ENCODE measurements at places on chromosomes 13 and 19.

DNA sequence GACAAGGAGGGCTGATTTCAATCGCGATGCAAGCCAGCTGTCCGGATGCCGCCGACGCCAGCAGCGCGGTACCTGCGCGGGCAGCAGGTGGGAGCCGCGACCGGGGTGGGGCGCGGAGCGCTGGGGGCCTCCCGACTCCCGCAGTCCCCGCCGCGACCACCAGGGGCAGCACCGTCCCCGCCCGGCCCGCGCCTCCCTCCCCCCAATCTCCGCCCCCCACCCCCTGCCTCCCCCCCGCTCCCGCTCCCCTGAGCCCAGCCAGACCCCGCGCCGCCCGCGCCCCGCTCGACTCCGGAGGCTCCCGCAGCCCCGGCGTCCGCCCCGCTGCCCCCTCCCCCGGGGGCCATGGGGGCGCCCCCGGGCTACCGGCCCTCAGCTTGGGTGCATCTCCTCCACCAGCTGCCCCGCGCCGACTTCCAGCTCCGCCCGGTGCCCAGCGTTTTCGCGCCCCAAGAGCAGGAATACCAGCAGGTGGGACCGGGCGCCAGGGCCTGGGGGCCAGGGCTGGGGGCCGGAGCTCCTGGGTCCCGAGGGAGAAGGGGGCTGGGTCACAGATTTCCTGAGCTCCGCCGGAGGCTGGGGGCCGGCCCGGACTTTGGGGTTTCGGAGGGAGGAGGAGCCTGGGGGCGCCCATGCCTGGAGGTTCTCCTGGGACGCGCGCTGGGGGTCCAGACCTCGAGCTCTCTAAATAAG, at the start of gene TTYH1:
TSS of gene TTYH1 (plus strand) at position 257 of the 693 bp plus-strand sequence. CDS start at position 346, 89 bp downstream.
- DNase-seq = no peak

DNA sequence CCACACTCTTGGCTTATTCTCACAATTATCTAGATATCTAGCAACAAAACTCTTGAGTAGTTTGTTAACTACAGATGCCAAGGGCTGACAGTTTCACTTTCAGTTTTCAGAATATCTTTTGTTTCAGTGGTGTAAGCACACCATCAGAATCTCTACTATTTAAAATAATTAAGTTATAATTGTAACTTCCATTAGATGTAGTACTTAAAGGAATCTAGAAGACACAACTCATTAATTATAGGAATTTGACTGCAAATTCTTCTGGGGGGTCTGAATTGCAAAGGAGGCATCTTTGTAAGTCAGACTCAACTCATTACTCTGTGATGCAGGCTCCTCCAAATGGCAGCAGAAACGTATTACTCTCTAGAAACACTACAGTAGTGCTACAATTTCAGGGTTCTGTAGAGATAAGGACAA, 44.9 kb upstream of the USPL1 start:
- DNase-seq = no peak

GRCh38 chr13:66879988-66880387, 350.1 kb downstream of the PCDH9 start:
- no peak for DNase-seq

GRCh38 chr19:34232566-34233481, 21.5 kb upstream of the GARRE1 start:
- DNase-seq = no peak

DNA sequence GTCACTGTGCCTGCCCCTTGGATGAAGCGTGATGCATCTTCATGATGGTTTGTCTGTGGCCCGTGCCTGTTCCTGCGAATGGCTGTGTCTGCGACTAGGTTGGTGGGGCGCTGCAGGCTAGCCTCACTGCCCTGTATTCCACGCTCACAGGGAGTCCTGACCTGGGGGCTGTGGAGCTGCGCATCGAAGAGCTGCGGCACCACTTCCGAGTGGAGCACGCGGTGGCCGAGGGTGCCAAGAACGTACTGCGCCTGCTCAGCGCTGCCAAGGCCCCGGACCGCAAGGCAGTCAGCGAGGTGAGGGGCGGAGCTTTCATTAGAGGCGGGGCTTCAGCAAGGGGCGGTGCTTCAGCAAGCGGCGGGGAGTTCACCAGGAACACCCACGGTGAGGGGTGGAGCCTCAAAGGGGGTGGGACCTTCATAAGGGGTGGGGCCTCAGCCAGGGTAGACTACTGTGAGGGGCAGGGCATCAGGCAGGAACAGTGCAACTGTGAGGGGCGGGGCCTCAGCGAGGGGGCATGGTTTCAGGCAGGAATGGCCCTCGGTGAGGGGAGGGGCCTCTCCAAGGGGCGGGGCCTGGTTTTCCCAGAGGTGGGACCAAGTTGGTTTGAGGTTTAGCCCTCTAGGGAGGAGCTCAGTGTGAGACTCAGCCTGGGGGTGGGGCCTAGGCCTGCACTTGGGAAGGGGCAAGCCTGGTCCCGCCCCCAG, 17.2 kb downstream of the PKN1 start:
- DNase-seq = no peak

- DNase-seq = no peak
Observed at GRCh38 chr13:87889254-87889653, 218.1 kb downstream of the SLITRK5 start.

Data from thoracic aorta (tissue), 2 donors.